ENCODE measurements at places on chromosomes 3 and 15. TPM values are rescaled to one million over a fixed set of nuclear protein-coding genes. Genes with fewer than 3 reads are reported as not detected.

DNA sequence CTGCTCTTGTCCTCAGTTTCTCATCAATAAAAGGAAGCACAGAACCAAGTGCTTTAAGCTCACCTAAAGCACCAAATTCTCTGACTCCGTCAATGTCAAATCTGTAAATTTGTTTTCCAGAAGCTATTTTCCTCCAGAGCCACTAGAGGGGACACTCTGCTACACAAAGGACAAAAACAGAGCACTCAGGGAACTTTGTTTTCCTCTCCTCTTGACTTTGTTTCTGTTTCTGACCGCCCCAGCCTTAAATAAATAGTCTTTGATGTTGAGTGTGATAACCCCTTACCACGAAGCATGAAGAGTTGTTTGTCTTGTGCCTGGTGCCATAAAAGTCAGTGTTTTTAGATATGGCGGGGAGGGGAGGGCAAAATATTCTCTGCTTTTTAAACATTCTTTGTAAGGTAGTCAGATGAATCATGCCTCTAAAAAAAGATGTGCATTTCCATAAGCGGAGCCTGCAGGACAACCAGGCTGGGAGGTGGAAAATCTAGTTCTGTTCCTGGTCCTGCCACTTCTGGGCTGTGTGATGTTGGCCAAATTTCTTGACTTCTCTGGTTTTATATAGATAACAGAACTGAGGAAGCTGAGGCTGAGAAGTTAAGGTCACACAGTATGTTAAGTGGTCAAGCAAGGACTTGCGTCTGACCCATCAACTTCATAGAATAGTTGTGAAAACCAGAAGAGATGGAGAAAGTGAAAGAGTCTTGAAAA lies 7.3 kb upstream of the ZBTB38 start:
- no peak for DNase-seq

DNA sequence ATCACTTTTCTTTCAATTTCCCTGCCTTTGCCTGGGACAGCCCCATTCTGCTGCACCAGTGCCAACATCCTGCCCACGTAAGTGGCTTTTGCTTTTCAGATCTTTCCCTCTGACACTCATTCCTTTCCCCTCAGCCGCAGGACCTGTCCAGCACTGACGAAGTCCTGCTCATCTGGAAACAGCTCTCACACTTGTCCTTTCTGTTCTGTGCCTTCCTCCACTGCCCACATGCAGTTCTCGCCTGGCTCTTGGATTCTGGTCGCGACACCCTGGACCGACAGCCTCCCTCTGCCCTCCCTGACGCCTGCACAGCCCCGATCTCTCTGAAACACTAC lies 99.7 kb downstream of the ADCY5 start:
- no peak for DNase-seq

DNA sequence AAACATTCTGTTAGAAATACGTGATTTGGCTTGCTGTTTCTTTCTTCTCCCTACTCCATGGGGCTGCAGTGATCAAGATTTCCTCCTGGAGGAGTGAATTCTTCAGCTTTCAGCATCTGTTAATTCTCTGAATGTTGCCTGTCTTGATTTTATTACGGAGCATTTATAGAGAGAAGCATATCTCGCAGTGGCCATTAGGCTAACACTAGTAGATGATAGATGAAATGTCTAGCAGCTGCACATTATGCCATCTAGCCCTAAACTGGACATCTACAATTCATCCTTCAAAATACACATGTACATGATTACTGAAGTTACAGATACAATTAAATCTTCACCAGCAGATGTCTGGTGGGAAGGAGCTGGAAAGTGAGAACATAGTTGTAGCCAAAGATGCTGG lies 769.8 kb upstream of the NECTIN3 start:
- no peak for DNase-seq

GRCh38 chr3:119205209-119205608 lies 31.8 kb downstream of the UPK1B start:
- DNase-seq, result no peak

DNA sequence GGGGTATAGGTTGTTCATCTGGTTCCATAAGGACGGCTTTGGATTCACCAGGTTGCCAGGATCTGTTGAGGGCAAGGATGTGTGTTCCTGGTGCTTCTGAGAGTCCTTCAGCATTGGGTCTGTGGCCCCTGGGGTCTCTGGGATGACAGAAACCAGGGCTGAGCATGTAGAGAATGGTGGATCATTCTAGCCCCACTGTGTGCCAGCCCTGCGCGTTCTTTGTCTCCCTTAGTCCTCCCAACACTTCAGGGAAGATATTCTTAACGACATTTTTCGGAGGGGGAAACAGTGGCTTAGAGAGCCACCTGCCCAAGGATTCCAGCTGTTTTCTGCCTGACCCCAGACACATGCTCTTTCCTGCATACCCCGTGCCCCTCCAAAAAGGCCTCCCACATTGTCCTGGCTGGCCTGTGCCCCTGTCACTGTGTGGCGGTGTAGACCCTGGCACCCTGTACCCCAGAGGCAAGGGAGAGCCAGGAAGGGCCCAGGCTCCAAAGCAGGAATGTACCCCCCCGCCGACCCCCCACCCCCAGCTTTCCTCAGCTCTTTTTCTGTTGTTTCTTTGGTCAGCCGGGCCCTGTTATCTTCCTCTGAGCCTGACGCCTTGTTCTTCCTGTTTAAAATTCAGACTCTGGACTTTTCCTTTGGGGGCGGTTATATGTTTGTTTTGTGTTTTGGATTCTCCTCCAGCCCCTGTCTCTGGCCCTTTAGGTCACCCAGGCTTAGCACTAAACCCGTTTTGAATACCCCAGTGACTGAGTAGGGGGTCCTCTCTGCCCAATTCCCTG lies 57.8 kb upstream of the SMAD6 start:
- DNase-seq, result no peak

ADGRG7 gene
- total RNA-seq, result 0.14 TPM

- DNase-seq, result no peak
Measured at GRCh38 chr15:69909719-69910444, 187.8 kb downstream of the TLE3 start.

- no peak for DNase-seq
Measured at GRCh38 chr3:22959593-22959992, 243.5 kb upstream of the UBE2E2 start.

SNTN gene
- total RNA-seq, result not detected

DNA sequence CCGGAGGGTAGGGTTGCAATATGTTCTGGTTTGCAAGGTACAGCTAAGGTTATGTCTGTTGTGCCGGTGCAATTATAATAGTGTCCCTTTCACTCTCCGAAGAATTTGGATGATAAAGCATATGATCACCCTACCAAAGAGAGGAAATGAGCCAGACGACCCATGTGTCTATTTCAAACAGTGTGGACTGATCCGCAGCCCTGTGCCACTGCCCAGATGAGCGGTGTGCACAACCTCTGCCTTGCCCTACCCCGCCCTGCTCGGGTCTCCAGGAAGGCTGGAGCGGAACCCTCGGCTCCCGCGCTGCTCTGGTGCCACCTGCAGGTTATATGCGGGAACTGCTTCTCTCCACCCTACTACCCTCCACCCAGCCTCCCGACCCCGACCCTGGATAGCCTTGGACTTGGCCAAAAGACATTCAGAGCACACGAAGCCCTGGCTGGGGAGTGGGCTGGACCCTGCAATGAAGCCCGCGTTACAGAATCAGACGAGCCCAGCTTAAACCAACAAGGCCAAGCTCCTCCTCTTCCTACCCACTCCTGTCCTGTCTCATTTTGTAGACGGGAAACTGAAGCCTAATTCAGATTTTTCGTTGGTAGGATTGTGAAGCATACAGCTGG lies 68.4 kb upstream of the CHRNB4 start:
- peak; percentile 38 for DNase-seq

CCDC9B gene
- total RNA-seq, result 0.28 TPM

DNA sequence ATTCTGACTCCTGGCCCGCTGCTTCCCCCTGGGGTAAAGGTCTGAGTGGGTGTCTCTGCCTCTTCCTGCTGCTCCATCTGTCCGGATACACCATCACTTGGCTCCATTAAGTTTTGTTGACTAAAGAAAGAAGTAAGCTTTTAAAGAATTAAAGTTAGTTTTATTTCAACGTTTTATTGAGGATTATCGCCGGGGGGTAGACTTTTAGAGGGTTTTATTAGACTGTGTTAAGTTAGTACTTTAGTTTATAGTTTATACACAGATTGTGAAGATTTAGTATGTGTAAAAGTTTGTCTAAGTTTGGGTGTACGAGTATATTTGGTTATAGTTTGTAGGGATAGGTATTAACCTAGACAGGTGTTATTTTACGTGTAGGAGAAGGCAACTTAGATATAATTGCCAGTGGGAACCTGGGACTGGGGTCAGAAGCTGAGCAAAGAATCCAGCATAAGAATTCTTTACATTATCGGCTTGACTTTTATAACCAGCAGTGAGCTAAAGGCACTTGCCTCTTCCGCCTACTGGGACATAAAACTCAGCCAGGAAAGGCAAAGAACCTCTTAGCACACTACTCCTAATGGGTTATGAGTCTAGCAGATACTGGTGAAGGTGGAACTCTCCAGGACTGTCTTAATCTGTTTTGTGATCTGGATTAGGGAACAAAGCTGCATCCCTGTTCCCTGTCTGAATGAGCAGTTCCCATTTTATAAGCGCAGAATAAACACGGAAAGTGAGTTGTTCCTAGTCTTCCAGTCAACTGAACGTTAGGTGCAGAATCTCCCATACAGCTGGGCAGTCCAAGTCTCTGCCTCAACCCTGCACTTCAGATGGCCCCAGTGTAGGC lies 131.3 kb downstream of the FAM43A start:
- DNase-seq, result no peak

ADCY5 gene
- 0.76 TPM for total RNA-seq

Data from thymus (tissue), 14 donors.